ENCODE measurements at places on chromosomes 2 and 18. TPM values are rescaled to one million over a fixed set of nuclear protein-coding genes. Genes with fewer than 3 reads are reported as not detected.

The MALL gene
- 15.7 TPM for polyA plus RNA-seq

- DNase-seq = no peak
These were observed 141.7 kb downstream of the PDE11A start for GRCh38 chr2:177930916-177931315.

DNA sequence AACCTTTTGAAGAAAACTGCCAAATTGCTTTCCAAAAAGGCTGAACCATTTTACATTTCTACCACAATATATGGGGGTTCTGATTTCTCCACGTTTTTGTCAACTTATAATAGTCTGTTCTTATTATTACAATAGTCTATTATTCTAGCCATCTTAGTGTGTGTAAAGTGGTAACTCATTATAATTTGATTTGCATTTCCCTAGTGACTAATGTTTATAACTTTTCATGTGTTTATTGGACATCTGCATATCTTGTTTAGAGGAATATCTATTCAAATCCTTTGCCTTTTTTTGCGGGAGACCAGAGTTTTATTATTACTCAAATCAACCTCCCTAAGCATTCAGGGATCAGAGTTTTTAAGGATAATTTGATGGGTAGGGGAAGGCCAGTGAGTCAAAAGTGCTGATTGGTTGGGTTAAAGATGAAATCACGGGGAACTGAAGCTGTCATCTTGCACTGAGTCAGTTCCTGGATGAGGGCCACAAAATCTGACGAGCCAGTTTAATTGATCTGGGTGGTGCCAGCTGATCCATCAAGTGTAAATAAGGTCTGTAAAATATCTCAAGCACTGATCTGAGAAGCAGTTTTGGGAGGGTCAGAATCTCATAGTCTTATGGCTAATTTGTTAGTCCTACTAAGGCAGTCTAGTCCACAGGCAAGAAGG, 303.4 kb upstream of the NCKAP5 start:
- no peak for DNase-seq

GRCh38 chr2:221791844-221792243, 219.7 kb upstream of the EPHA4 start:
- no peak for DNase-seq

- no peak for DNase-seq
These were observed 62.4 kb downstream of the NCAPH start for GRCh38 chr2:96397756-96398530.
